EL (cell line): ENCODE measurements at places on chromosomes 3 and 15.

GRCh38 chr3:12246497-12247163 is 42.2 kb upstream of the PPARG start:
- no peak for DNase-seq

DNA sequence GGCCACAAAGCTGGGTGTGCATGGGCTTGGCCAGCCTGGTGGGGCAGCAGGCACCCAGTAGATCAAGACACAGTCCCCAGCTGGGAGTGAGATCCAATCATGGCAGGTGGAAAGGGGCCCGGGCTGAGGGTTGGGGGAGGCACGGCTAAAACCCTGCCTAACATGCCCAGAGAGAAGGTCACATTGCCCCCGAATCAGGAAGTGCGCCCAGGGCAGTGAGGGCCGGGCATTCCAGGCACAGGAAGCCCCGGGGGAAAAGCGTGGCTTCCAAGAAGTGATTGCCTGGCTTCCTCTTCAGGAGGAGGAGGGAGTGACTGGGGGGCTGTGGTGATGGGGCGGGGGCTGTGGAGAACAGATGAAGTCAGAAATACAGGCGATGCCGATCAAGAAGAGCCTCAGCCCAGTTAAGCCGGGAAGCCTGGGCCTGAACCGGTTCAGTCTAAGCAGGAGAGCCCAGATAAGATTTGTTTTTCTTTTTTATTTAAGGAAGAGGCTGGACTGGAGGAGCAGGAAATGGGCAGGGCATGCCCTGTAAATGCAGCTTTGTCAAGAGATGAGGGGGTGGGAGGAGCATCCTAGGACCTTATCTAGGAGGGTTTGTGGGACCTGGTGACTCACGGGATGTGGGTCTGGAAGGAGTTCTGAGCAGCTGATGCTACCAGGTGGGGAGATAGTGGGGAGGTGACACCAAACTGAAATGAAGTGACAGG is 83.9 kb downstream of the CHSY1 start:
- peak; percentile 93 for DNase-seq

DNA sequence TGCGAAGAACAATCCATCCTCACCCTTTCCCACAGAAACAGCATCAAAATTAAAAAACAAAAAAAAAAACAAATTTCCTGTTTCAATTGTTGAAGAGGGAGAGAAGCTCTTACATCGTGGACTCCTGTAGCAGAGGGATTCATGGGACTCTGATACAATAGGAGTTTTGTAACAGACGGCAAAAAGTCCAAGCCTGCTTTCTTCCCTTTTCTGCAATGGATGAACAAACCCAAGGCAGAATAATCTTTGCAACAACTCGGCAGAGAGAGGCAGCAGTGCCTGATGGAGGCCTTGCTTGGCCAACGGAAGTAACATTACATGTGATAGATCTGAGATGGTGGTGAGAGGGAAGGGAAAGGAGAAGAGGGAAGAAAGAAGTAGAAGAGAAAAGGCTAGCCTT is 26.9 kb downstream of the CCR4 start:
- no peak for DNase-seq

DNA sequence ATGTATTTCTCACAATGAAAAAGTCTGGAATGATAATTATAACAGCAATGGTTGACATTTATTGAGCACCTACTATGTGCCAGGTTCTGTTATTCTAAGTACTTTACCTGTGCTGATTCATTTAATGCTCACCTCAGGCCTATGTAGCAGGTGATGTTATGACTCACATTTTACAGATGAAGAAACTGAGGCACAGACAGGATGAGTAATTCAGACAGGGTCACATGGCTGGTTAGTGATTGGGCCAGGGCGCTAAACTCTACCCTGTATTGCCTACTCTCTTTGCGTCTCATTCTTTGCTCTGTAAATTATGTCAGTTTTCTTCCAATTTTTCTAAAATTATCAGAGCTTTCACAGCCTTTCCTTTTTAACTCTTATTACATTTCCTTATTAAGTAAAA is 98.3 kb downstream of the PIK3R4 start:
- DNase-seq = no peak
